Renal cortex interstitium (tissue), 15 donors: ENCODE measurements at places on chromosomes 12 and 14. TPM values are rescaled to one million over a fixed set of nuclear protein-coding genes. Genes with fewer than 3 reads are reported as not detected.
A peak's percentile ranks its signal among the peaks of the same experiment; 100 is the strongest.

DNA sequence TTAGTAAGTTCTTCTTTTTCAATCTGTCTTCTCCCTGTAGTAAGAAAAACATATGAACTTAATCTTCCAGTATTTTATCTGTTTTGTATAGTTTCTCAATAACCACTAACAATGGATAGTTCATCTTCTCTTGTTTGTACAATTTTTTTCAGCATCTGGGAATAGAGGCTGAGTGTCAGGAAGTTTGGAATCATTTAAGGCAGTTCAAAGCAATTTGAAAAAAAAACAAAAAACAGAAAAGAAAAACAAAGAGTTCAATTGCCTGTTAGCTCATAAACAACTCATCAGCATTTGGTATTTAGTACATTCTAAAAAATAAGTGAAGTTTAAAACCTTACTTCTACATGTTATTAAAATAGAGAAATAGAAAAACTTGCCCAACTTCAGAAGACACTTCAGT is 116.8 kb downstream of the PLCZ1 start:
- DNase-seq, result no peak

DNA sequence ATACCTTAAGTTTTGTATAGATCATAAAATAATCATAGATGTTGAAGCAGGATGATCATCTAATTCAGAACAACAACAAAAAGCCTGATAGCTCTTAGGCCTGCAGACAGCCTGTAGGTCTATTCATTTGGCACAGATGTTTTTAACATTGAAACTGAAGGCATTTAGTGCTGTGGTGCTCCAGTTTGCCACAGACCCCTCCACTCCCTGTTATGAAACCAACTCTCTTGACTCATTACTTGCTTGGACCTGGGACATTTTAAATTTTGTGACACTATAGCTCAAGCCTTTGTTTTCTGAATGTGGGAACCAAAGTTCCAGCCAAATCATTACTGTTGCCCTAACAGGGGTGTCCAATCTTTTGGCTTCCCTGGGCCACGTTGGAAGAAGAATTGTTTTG is 9.1 kb downstream of the PRKCH start:
- no peak for DNase-seq

DNA sequence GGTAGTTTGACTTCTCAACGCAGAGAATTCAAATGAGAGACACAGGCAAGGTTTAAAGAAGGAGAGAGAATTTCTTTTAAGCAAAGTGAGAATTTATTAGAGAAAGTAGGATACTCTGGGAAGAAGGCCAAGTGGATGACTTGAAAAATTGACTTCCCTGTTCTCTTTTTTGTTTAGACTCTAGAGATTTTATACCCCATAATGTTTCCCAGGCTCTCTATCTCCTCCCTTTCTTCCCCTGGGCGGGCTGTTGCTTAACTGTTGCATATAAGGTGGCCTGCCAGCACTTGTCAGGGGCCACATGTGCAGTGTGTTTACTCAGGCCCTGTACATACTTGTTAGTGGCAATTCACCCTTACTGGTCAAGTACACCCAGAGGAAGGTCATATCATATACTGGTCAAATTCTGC is 403.7 kb downstream of the SLC6A15 start:
- peak; percentile 27 for DNase-seq

Gene C12orf54
- not detected for polyA plus RNA-seq

DNA sequence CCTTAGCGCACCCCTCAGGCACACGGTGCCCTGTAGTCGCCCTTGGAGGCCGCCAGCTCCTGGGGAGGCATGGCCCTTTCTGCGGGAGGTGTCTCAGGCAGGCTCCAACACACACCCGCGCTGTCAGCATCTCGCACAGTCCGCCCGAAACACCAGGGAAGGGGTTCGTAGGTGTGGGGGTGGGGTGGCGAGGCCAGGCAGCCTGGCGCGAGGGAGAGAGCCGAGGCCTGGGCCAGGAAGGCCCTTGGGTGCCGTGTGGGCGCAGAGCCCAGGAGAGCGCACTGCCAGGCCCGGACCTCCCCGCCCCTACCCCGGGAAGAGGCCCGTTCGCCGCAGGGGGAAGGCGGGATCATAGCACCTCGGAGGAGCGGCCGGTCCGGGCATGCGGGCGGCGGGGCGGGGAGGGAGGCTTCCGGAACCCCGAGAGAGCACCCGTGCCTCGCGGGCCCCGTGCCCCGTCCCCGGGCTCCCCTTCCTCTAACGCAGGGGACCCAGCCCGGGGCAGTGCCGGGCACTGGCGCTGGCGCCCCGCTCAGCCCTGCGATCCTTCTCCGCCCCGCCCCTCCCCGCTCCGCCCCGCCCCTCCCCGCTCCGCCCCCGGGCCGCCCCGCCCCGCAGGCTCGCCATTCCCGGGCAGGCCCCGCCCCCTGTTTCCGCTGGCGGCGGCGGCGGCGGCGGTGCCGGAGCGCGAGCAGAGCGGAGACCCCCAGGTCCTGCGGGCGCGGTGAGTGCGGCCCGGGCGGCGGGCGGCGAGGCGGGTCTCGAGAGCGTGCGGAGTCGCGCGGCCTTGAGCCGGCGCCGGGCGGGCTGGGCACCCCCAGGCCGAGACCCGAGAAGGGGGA is at the start of gene TSPAN9:
Gene TSPAN9, plus strand, starts transcription at position 650 of the 842 bp plus-strand sequence. CDS start 123,815 bp downstream, outside the sequence.
- DNase-seq, result peak; percentile 68

Gene PRH2
- 0.56 TPM for polyA plus RNA-seq
